Activated T-helper 17 cell treated with anti-CD3 and anti-CD28 coated beads, Interleukin-2, amount 50 U/mL, for 72 hours (primary cell): ENCODE measurements at places on chromosomes 5 and 9.

GRCh38 chr5:71865665-71866320 lies 146.7 kb downstream of the CARTPT start:
- ATAC-seq = no peak

GRCh38 chr9:15248621-15249020 lies 58.4 kb downstream of the TTC39B start:
- no peak for ATAC-seq

DNA sequence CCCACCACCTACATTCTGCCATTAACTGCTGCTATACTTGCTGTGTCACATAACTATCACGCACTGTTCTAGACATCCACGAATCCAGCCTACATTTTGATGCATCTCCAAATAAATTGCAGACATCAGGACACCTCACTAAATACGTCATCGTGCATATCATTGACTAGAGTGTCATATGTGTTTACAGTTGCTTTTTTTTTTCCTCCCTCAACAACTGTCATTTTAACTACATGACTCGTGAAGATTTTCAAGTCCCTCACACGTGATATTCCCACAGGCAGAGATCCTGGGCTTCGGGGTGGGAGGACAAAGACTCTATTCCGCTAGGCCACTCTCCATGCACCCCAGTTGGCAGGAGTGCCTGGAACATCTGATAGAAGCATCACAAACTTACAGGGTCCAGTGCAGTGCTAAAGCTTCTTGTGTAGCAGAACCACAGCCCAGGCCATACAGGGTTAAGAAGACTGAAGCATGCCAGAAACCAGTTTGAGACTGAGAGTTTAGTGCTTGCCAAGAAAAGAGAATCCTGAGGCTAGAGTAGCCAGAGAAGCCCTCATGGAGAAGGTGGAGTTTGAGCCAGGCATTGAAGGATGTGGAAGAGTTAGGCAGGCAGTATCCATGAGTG lies 1.1 kb downstream of the PCYOX1L start:
- no peak for ATAC-seq

DNA sequence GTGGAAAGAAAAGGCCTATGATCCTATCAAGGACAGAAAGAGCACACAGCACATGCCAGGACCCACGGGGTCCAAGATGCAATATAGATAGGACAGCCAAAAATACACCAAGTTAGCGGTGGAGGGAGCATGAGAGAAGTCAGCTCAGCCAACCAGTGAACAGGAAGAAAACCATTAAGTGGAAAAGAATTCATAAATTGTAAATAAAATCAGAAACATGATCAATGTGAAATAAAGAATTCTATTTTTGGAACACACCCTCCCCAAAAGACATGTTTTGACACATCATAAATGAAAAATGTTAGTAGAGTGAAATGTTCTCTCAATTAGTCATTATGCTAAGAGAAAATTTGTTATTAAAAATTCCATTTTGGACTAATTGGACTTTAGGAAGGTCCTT lies 35.6 kb downstream of the ATPSCKMT start:
- no peak for ATAC-seq

- ATAC-seq = no peak
Observed at GRCh38 chr9:126301196-126301595, 25.4 kb upstream of the MVB12B start.

DNA sequence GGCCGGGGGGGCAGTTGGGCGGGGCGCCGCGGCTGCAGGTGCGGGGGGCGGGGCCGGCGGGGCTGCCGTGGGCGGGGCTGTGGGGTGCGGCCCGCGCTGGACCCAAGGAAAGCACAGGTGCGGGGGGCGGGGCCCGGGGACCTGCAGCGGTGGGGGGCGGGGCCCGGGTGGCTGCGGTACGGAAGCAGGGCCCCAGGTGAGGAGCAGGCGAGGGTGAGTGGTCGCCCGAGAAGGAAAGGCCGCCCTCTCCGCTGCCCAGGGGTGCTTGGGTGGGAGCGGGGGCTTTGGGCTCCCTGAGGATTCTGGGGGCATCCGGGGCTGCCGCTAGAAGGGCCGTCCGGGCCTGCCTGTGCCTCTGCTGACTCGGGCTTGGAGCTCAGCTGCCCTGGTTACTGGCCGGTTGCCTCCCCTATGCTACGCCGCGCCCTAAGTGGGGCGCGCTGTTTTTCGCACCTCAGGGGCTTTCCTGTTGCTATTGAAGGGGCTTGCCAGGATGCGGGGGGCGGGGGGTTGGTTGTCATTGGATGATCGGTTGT lies 767 bp downstream of the RALGPS1 start:
- ATAC-seq = no peak

DNA sequence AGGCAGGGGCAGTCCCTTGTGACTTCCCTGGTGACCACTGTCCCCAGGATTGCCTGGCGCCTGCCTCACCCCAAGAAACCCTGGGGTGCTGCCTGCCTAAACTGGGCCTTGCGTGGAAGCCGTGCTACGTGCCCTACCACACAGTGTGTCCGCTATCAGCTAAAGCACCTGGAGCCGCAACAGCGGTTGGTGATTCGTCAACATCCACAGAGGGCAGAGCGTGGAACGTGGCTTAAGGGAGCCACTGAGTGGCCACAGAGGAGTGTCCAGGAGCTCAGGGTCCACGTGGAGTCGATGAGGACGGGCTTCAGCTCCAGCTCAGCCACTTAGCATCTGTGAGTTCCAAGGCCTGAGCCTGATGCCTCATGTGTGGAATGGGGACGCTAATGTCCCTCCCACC lies 25.3 kb downstream of the LAMC3 start:
- ATAC-seq = no peak
